ENCODE measurements at places on chromosomes 16 and 17.

DNA sequence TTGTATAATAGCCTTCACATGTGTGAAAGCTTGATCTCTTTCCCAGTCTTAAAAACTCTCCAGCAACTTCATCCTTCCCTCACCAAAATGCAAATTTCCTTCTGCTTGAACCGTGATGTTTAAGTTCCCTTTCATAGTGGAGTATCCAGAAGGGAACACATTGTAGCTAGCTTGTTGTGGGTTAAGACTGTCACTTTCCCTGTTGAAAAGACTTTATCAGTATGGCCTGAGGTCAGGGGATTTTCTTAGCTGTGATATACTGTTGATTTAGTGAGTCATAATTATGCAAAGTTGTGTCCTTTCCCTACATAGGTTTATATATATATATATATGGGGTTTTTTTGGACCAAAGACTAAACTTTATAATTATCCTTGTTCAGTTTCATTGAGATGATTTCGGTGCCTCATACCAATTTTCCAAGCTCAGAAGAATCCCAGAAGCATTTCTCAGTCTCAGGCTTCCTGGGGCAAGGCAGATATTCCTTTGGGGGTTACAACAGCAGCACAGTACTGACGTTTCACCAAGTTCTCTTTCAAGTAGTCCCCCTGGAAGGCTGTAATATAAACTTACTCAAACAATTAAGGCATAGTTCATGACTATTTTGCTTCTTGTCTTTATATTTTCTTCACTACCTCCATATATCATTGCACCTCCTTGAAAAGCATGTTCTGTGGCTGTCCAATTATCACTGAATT, 35.7 kb downstream of the ESRP2 start:
- no peak for DNase-seq

DNA sequence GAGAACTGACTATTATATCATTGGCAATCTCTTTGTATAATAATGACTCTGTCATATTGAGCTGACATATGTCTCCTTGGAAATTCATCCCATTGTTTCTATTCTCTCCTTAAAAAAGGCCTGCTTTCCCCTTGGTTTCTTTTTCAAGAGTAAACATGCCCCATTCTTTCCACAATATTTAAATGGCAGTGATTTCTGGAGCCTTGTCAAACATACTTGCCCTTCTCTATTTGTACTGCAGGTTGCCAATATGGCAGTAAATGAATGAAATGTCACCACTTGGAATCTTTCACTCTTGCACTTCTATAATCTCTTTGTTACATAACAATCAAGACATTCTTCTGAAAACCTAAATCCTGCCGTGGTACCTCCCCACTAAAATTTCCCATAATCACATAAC, 1265.1 kb upstream of the CDH8 start:
- no peak for DNase-seq

DNA sequence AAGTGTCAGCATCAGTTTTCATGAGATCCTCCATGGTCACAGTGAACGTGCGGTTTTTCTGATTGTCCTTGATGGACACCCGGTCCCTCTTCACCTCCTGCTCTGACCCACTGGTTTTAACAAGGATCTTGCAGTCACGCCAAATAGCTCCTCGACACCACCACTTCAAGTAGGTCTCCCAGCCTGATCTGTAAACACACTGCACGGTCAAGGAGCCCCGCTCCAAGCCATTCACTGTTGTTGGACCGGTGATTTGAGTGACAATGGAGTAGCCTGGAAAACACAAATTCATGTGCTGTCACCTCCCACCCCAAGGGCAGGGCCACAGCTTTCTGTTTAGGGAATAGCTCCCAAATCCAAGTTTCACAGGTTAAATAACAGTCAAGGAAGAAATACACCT, 8.2 kb downstream of the CD300LF start:
- no peak for DNase-seq

GRCh38 chr16:7420079-7420478, 87.4 kb downstream of the RBFOX1 start:
- no peak for DNase-seq

DNA sequence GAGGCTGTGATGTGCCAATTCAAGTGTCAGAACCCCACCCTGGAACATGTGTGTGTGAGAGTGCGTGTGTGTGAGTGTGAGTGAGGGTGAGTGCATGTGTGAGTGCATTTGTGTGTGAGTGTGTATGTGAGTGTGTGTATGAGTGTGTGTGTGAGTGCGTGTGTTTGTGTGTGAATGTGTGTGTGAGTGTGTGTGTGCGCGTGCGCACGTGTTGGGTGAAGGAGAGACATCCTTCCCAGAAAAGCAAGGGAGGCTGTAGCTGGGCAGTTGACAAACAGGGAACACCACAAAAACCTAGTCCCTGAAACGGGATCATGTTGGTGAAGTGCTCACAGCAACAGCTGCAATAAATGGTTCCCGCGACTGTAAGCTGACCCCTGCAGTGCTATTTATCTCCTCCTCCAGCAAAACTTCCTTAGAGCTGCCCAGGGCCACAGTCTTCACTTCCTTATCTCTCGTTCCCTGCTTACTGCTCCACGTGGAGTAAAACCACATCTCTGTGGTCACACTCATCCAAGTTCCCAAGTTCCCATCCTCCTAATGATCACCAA, 40.1 kb upstream of the RPL38 start:
- DNase-seq = no peak

- no peak for DNase-seq
Observed at GRCh38 chr16:75138636-75139035, 9.7 kb upstream of the ZFP1 start.

DNA sequence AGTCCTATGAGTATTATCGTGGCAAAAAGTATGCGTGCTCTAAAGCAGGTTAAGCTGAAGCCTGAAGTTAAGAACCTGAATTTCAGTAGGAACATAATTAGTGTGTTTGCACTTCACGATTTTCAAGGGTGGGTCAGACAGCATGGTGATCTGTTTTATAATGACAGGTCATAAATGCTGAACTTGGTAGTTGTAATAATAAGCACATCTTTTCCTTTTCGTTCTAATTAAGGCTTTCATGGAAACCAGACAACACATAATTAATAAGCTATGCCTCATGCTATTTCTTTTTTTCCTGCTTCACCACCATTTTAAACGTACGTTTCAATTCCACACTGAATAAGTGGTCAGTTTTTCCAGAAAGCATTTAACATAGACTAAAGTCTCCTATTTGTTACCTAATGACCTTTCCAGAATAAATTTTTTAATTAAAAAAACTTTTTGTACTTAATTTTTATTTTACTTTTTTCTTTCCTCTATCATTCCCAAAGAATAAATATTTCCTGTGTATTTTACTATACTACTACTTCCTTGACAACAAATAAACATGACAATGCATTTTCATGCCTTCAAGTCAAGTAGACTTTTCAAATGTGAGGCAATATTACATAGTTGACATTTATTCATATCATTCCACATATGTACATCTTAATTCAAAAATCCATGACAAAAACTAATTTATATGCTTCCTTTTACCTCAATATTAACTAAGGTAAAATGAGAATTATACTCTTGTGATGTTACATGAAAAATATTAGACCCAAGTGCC, 22.4 kb downstream of the CMC2 start:
- no peak for DNase-seq

DNA sequence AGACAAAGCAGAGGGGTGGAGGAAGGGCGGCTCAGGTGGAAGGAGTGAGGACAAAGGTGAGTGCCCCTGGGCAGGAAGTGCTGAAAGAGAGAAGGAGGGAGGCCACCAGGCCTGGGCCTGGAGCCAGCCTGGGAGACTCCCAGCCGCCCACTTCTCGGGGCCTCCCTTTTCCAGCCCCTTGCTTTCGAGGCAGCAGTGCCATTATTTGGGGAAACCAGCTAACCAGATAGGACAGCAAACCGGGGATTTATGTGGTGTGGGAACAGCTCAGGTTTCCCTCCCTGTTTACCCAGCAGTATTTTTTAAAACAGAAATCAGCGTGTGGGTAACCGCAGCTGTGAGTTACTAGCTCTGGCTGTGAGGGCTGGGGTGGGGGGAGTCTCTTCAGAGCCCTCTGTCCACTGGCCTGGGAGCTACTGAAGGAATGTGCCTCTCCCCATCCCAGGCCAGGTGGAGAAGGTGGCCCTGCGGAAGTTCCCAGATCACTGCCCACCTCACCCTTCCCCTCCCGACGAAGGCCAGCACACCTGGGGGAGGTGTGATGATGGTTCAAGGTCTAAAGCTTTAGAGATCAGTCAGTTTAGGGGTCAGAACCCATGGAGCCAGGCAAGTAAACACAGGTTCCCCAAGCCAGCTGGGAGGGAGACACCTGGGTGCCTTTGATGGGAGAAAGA, 8.4 kb upstream of the MEOX1 start:
- no peak for DNase-seq

DNA sequence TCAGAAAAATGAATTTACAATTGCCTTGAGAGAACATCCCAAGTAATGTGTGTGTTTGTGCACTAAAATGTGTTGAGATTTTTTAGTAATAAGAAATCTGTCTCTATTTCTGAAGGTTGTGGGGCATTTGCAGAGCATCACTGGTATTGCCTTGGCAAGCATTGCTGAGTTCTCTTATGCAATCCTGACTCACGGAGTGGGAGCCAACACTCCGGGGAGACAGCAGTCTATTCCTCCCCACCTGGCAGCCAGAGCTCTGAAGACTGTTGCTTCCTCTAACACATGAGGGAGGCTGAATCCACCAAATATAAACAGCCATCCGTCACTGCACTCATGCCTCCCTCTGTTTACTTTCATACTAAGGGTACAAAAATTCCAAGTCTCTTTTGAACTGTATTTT, 10.6 kb downstream of the CNTD1 start:
- DNase-seq = no peak

DNA sequence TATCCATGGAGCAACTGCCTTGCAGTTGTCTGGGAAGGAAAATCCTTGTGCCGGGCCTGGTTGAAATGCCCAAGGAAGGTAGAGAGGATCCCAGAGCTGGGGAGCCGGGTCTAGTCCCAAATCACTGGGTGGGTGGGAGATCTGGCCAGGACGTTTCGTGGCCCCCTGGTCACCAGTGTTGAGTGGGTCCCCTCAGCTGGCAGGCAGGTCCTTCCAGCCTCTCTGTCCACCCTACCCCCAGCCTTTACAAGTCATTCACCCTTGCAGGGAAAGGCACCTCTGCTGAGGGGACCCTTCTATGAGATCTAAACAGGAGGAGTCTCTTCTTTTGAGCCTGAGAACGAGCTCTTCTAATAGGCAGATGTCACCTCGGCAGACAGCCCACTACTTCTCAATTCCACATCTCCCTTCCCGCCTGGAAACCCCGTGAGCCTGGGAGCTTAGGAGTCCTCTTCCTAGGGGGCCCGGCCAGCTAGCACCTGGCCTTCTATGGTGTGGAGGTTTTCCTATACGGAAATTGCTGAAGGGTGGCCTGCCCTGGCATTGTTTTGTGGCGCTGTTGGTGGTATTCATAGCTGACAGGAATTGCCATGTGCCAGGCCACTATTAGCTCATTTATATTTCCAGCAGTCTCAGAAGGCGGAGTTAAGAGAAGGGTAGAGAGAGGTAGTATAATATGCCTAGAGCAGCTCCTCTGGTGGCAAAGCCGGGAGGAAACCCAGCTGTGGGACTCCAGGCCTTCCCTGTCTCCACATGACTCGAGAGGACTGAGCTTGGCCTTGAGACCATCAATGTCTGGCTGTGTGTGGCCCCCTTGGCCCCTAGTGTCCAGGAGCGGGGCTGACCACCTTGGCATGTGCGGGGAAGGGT, 13.3 kb downstream of the MPRIP start:
- no peak for DNase-seq

All from stimulated activated CD8-positive, alpha-beta memory T cell treated with anti-CD3 and anti-CD28 coated beads, Interleukin-4, amount 100 ng/mL, for 1 hour (primary cell).